ENCODE measurements at places on chromosomes 5 and 9.

DNA sequence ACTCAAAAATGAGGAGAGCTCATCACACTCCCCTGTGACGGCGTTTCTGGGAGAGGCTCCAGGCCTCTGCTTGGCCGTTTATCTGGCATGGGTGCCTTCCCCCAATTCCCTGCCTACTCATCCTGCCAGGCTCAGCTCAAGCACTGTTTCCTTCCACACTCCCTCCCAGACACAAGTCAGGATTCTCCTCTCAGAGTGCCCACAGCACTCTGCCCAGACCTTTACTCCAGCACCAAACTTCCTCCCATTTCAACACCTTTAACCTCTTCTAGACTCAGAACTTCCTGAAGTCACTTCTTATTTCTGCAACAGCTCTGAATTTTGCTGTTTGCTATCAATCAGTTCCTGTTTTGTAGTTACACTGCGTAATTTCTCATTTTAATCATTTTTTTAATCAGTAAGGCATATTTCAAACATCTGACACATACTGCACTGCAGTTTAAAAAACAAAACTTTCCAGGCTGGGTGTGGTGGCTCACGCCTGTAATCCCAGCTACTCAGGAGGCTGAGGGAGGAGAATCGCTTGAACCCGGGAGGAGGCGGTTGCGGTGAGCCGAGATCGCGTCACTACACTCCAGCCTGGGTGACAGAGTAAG, 16.0 kb downstream of the TRMO start:
- DNase-seq: no peak

DNA sequence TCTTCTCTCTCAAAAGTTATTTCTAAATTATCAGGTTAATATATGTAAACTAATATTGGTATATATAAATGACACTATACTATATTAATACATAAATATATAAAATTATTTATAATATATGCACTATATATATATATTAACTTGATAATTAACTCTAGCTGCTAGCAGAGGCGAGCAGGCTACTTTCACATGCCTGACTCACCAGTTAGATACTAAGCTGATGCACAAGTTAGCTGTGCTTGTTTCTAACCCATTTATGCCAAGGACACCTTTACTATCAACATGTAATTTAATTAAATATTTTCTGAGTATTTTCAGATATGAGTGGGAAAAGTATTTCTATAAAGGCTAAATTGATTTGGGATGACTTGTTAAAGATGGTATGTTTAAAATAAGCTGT, 70.1 kb downstream of the TRIO start:
- no peak for DNase-seq

DNA sequence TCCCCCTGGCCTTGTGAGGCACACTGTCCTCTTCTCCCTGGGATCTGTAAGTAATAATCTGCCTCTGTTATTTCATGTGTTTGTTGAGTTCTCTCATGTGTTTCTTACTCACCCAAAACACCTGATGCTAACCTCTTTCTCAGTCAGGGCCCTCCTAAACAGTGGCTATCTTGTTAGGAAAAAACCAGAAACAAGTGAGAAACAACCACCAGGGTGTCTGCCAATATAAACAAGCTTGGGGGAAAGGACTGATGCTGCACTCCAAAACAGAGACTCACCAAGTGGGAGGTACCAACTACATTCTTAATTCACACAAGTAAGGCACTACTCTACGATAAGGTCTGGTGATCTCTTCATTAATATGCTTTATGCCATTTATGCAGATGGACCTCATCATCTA, 564.4 kb downstream of the SEMA5A start:
- peak; percentile 50 for DNase-seq

DNA sequence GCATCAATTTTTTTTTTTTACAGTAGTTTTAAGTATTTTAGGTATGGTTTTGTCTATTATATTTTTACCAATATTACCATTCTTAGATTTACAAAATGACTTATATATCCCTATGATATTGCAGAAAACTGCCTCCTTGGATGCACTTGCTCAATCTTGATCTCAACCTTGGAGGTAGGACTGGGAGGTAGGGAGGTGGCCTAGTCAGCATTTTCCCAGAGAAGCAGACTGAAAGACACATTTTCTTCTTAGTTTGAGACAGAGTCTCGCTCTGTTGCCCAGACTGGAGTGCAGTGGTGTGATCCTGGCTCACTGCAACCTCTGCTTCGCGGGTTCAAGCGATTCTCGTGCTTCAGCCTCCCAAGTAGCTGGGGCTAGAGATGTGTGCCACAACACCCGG, 175.3 kb upstream of the SH3GL2 start:
- DNase-seq: no peak

DNA sequence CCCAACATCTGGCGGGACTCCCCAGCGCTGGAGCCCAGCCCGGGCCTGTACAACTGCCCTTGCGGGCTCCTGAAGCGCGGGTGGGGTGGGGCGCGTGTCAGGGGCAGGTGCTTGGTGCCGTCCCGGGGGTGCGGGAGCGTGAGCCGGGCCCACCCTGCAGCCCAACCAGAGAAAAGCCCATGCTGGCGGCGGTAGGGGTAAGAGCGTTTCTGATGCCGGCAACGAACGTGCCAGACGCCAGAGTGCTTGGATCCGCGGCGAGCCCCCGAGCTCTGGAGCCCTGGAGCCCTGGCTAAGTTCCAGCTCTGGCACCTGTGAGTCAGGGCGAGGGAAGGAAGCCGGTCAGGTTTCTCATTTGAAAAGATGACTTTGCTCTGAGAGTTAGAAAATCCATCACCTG, 58.0 kb downstream of the ZNF510 start:
- DNase-seq: peak; percentile 43

DNA sequence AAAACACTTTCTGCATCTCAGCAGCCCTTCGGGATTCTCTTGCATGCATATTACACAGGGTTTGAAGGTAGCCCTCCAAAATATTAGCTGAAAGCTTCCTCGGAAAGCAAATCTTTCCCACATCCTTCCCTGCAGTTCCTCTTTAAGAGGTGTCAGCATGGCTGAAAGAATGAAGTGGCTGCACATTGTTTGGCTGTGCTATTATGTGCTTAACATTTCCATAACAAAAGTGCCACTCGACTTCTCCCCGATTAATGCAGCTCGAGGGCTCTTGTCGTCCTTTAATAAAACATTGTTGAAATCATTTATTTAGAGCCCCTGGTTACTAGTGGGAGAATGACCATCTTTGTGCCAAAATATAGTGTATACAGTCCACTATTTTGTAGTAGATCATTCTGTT, 6.5 kb downstream of the GAS1 start:
- DNase-seq: no peak
